ENCODE measurements at places on chromosomes 12 and 14.

DNA sequence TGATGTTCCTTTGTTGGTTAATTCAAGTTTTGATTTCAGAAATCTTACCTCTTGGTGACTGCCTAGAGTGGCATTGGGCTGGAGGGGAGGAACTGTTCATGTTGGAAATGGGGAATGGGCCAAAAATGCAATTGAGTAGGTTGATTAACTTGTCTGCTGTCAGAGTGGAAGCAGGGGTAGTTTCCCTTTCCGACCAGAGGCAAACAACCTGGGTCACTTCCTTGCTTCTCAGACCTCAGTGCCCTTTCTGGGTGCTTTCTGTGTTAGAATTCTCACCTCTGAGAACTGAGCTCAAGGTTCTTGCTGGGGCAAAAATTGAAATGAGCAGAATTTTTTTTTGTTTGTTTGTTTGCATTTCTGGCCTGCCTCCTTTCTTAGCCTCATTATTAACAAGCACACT is 2.3 kb upstream of the M6PR start:
- H3K36me3 ChIP-seq, result no peaks in the 10 kb centered on the region
- DNase-seq, result no peak
- H3K27ac ChIP-seq, result no peak overlapping the region
- peaks cover 4% of the 10 kb centered on the region for H3K4me1 ChIP-seq
- H3K27me3 ChIP-seq, result no peaks in the 10 kb centered on the region

- H3K4me1 ChIP-seq, result no peaks in the 10 kb centered on the region
- no peaks in the 10 kb centered on the region for H3K27me3 ChIP-seq
- DNase-seq, result no peak
- H3K4me3 ChIP-seq, result no peak overlapping the region
These were observed 188.2 kb upstream of the DDHD1 start for GRCh38 chr14:53341324-53341723.

GRCh38 chr12:93879476-93880421 is 202.6 kb downstream of the CRADD start:
- no peak for DNase-seq
- H3K4me3 ChIP-seq, result no peak overlapping the region
- no peaks in the 10 kb centered on the region for H3K4me1 ChIP-seq
- no peak overlapping the region for H3K27ac ChIP-seq

- no peak overlapping the region for H3K27ac ChIP-seq
- no peaks in the 10 kb centered on the region for H3K36me3 ChIP-seq
- H3K27me3 ChIP-seq, result no peaks in the 10 kb centered on the region
- DNase-seq, result no peak
- H3K4me1 ChIP-seq, result no peaks in the 10 kb centered on the region
These were observed 161.4 kb upstream of the ABCD2 start for GRCh38 chr12:39780913-39781446.
